Right forelimb (tissue), 1 donor: ENCODE measurements at places on chromosomes 4 and X.
A peak's percentile ranks its signal among the peaks of the same experiment; 100 is the strongest.

DNA sequence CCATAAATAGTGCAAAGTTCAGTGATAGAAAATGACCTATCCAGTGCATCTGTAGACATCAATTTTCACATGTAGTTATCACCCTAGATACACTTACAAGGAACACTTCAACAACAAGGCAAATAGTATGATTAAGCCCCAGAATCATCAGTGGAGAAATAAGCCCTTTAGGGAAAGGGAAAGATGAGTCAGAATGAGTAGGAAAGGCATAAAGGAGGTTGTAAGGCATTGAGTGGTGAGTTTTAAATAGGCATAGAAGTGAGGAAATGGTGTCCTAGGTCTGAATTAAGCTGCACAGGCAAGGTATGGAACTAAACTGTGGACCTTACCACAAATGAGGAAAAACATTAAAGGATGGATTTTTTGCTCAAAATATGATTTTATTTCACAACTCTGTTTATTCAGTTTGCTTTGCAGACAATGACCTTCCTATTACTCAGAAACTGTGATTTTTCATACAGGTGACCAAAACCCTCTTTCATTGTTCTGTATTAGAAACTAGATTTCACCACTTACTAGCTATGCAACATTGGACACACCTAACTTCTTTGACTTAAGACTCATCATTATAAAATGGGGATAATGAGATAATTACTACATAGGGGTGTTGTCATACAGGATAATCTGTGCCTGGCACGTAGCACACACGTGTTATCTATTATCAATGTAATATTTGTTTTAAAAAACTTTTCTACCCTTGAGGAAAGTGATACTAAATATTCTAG lies 57.0 kb upstream of the MAP9 start:
- no peak for DNase-seq

DNA sequence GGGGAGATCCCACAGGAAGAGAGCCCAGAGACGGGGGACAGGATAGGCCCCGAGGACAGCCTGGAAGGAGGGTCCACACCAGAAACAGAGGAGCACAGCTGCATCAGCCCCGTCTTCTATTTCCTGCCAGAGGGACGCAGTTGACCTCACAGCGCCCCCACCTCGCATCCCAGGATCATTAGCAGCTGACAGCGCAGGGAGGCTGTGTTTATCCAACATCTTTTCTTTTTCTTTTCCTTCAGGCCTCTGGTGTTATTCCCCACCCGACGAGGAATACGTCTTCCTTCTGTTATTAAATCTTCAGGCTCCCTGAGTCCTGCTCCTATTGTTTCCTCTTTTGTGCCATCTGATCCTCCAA lies 75.4 kb downstream of the DCHS2 start:
- DNase-seq, result peak; percentile 78

GRCh38 chr4:163042306-163042705 lies 124.4 kb downstream of the NAF1 start:
- no peak for DNase-seq

DNA sequence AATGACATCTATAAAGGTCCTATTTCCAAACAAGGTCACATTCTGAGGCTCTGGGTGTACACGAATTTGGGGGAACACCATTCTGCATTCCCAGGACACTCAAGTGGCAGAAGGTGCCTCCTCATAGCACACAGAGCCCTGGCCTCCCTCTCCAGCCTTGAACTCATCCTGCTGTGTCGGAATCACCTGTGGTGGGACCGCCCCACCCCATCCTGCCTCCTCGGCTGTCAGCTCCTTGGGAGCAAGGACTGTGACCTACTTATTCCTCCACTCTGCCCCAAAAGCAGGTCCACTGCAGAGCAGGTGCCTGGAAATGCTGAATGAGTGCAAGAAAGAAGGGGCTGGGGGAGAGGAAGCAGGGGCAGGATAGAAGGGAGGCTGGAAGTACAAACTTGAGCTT lies 33.5 kb downstream of the HTRA3 start:
- DNase-seq, result no peak

- no peak for DNase-seq
Measured at GRCh38 chr4:181566490-181566889, 676.7 kb upstream of the TENM3 start.

DNA sequence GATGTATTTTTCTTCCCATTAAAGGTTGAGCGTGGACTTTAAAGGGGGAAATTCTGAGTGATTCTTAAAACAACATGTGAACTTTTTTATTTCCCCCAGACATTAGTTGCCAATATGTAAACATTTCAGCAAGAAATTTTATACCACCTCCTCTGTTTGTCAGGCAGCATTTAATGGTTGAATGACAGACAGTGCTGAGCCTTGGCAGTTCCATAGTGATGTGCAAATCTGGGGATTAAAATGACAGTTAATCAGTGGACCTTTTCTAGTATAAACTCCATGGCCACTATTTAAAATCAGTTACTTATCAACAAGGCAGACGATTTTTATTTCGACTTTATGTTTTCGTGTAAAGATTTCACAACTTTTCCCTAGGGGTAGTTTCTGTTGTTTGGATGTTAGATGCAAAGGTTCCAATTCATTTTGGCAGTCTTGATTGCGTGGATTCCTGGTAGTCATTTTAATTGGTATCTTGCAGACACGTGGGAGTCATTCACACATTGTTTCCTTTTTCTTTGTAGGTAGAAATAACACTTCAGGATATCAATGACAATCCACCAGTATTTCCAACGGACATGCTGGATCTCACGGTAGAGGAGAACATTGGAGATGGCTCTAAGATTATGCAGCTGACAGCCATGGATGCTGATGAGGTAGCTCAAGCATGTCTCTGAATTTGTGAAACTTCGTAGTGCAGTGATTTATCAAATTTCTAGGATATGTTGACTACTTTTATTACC lies 83.7 kb downstream of the FAT4 start:
- DNase-seq, result no peak

- no peak for DNase-seq
Measured at GRCh38 chr4:152563209-152563608, 27.3 kb upstream of the FBXW7 start.

DNA sequence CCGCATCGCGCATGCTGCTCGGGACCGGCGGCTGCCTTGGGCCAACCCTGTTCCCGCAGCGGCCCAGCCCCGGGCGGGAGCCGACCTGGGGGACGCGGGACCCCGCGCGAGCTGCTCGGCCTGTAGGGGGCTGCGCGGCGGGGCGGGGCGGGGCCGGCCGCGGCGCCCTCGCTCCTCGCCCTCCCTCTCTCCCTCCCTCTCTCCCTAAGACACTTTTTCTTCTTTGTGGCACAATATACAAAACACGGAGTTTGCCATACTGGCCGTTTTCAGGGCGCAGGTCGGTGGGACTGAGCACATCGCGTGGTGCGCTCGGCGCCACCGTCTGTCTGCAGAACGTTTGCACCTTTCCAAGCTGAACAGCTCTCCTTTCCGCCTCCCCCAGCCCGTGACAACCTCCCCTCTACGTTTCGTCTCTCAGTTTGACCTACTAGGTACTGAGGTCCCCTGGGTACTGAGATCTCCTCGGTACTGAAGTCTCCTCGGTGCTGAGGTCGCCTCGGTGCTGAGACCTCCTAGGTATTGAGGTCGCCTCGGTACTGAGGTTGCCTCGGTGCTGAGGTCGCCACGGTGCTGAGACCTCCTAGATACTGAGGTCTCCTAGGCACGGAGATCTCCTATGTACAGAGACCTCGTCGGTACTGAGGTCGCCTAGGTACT lies 261.1 kb upstream of the PLCXD1 start:
- DNase-seq, result peak; percentile 47

- DNase-seq, result no peak
Measured at GRCh38 chr4:80017125-80017854, 55.7 kb downstream of the ANTXR2 start.

- DNase-seq, result peak; percentile 79
Measured at GRCh38 chr4:173333658-173334084, 487 bp downstream of the HMGB2 start.

- DNase-seq, result no peak
Measured at GRCh38 chrX:50106051-50106675, 94.6 kb downstream of the AKAP4 start.

DNA sequence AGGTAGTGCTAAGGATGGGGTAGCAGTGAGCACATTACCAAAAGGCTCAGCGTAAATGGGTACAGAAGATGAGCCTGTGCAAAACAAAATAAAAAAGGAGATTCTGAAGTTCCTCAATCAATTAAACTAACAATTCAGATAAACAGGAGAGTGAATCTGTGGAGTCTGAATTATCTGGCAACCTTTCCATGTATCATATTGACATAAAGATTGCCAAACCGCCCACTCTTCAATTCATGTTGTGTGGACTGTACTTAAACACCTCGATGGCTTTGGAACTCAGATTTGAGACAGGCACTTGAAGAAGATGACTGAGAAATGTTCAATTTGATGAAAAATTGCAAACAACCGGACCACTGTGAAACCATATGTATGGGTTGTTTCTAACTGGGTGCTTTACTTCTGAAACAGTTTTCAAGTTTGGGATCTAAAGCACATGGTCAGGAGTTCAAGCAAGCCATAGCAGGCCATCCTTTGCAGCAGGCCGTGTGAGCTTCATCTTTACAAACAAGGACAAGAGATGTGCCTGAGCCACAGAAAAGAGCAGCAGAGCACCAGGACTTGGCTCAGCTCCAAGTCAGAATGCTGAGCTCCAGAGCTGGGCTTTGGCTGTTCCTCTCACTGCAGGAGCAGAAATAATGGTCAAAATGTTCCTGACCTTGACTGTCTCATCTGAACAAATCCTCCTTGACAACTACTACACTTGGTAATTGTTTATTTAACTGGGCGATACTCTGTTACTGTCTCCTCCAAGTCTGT lies 108.1 kb downstream of the MGST2 start:
- no peak for DNase-seq

GRCh38 chr4:151192556-151193235 lies 84.3 kb upstream of the PRSS48 start:
- DNase-seq, result no peak

- no peak for DNase-seq
Measured at GRCh38 chrX:120286733-120287512, 24.3 kb downstream of the TMEM255A start.

DNA sequence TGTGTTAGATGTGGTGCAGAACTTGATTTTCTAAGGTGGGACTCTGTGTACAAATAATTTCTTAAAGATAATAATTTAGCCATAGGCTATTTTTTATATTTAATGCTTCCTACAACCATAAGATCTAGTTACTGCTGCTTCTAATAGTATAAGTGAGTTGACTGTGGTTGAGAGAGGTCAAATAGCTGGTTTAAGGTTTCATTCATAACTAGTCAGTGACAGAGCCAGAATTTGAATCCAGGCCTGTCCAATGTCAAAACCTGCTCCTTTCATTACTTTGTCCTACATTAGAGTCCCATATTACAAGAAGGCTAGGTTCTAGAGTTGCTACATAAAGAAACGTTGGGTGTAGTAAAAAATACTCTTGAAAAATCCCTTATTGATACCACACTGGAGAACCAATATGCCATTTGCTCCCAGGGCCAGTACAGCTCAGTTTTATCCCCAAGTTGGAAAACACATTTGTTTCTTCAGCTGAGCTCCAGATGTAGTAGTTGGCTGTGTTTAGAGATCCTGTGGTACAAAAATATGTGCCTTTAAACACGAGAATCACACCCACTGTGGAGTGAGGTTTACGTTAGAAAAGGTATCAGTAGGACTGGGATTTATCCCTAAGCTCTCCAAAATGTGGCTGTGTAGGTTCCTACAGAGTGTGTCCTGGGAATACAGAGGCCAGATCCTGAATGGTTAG lies 84.3 kb downstream of the REPS2 start:
- DNase-seq, result no peak

DNA sequence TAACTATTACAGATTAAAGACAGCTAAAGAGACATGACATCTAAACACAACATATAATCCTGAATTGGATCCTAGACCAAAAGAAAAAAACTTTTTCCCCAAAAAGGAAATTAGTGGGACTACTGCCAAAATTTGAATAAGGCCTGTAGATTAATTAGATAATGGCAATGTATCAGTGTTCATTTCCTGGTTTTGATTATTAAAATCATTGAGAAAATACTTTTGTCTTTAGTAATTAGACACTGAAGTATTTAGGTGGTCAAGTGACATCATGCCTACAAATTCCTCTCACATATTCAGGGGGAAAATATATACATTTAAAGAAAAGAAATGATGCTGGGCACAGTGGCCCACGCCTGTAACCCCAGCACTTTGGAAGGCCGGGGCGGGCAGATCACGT lies 10.4 kb upstream of the USO1 start:
- DNase-seq, result no peak

- DNase-seq, result no peak
Measured at GRCh38 chr4:11471618-11472017, 42.9 kb upstream of the HS3ST1 start.

GRCh38 chrX:19678941-19679340 lies 163.6 kb upstream of the MAP3K15 start:
- no peak for DNase-seq

DNA sequence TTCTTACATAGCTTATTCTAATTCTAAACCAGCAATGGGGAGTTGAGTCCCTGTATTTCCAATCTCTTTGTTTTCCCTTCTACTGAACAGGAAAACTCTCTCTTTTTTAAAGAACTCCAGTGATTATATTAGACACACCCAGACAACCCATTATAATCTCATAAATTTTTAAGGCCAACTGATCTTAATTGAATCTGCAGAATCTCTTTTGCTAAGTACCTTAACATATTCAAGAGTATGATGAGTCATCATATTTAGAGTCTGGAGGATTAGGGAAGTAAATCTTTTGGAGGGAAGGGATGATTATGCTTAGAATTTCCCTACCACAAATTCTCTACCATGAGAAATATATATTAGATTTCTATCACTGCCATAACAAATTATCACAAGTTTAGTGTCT lies 705.1 kb downstream of the CENPC start:
- no peak for DNase-seq

DNA sequence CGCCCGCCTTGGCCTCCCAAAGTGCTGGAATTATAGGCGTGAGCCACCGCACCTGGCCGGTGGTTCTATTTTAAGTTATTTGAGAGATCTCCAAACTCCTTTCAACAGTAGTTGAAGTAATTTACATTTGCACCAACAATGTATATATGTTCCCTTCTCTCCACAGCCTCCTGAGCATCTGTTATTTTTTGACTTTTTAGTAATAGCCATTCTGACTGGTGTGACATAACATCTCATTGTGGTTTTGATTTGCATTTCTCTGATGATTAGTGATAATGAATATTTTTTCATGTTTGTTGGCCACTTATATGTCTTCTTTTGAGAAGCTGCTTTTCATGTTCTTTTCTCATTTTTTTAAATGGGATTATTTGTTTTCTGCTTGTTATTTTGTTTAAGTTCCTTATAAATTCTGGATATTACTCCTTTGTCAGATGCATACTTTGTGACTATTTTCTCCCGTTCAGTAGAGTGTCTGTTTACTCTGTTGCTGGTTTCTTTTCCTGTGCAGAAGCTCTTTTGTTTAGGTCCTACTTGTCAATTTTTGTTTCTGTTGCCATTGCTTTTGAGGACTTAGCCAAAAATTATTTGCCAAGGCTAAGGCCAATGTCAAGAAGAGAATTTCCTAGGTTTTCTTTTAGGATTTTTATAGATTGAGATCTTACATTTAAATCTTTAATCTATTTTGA lies 213.2 kb downstream of the ARHGAP24 start:
- DNase-seq, result no peak
